ENCODE measurements at places on chromosomes 7 and 10. TPM values are rescaled to one million over a fixed set of nuclear protein-coding genes. Genes with fewer than 3 reads are reported as not detected.

GRCh38 chr10:35781643-35782035 lies 139.5 kb upstream of the FZD8 start:
- no peak overlapping the region for H3K27ac ChIP-seq
- H3K4me3 ChIP-seq = no peak overlapping the region
- peaks cover 1% of the 10 kb centered on the region for H3K36me3 ChIP-seq
- H3K27me3 ChIP-seq = peaks cover 32% of the 10 kb centered on the region
- H3K4me1 ChIP-seq = no peaks in the 10 kb centered on the region

DNA sequence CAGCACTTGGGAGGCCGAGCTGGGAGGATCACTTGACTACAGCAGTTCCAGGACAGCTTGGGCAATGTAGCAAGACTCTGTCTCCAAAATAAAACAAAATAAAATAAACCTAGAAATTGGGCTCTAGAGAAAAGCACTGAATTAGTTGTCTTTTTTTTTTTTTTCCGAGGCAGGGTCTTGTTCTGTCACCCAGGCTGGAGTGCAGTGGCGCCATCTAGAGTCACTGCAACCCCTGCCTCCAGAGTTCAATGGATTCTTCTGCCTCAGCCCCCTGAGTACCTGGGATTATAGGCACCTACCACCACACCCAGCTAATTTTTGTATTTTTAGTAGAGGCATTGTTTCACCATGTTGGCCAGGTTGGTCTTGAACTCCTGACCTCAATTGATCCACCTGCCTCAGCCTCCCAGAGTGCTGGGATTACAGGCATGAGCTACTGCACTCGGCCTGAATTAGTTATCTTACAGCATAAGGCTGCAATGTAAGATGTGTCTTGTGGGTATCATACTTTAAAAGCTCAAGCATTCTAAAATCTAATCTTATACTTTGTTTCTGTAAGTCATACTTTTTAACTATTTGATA lies 12.8 kb downstream of the MEIG1 start:
- H3K4me1 ChIP-seq = peaks cover 3% of the 10 kb centered on the region
- DNase-seq = peak; percentile 22
- H3K27me3 ChIP-seq = peaks cover 18% of the 10 kb centered on the region
- no peak overlapping the region for H3K4me3 ChIP-seq

ACSM6 gene
- total RNA-seq = not detected

DNA sequence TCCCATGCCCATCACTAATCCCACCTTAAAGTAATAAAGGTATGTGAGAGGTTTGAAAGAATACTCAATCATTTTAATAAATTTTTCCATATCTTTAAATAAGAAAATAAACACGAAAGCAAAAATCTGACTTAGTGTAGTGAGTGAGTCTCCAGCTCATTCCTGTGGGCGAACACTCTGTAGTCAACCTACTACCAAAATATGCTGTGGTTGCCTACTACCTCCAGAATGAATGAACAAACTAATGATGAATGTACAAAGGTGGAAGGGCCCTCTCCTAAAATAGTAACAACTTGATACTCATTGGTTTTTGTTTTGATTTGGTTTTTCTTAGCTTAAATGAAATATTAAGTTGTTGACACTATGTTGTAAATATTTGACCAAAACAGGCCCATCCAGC lies 195.5 kb upstream of the HPS1 start:
- H3K4me1 ChIP-seq = no peaks in the 10 kb centered on the region
- no peak for DNase-seq
- H3K36me3 ChIP-seq = no peaks in the 10 kb centered on the region
- H3K27ac ChIP-seq = no peak overlapping the region
- H3K4me3 ChIP-seq = no peak overlapping the region

All from naive thymus-derived CD8-positive, alpha-beta T cell (primary cell).